DMS53 (cell line): ENCODE measurements at places on chromosomes 13 and 19.

DNA sequence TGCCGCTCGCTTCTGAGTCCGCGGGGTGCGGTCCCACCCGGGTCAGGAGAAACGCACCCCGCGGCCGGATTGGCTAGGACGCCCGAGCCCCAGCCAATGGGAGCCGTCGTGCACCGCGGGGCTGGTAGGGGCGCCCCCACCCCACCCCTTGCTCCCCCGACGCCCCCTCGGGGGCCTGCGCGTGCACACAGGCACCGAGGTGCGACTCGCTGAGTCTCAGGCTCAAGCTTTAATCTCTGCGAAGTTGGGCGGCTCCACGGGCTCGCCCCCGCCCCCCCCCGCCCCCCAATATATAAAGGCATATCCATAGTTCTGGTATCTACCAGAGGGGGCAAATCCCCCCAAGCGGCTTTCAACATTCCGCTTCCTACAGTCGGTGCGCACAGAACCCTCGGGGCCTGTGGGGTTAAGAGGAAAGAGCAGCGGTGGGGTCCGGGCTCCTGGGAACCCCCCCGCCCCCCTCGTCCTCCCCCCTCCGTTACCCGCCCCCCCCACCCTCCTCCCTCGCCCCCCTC, at the start of gene COX6B2:
Gene COX6B2 (minus strand): TSS at position 22 of the 515 bp plus-strand sequence. CDS start 198 bp downstream, outside the sequence.
- DNase-seq: no peak

GRCh38 chr13:20415694-20416107, 110.0 kb downstream of the CRYL1 start:
- no peak for DNase-seq

DNA sequence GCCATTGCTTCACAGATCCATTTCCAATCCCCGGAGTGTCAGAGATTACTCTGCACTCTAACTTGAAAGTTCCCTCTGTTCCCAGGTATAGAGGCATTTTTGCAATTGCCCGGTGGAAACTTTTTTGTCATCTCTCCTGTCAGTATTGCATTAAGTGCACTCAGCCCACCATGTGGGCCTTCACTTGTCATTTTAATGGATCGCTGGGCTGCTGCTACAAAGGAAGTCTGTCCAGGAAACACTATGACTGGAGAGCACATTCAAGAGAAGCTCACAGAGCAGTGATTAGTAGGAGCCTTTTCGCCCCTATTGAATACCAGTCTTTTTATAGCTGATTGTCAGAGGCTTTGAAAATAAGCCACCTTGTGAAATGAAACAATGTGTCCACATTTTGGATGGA, 180.9 kb downstream of the B3GLCT start:
- no peak for DNase-seq

DNA sequence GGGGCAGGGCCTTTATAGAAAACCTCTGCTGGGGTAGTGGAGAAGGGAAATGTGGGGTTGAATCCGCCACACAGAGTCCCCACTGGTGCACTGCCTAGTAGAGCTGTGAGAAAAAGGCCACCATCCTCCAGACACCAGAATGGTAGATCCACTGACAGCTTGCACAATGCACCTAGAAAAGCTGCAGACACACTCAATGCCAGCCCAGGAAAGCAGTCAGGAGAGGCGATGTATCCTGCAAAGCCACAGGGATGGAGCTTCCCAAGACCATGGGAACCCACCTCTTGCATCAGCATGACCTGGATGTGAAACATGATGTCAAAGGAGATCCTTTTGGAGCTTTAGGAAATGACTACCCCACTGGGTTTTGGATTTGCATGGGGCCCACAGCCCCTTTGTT, 958.0 kb upstream of the MIR17HG start:
- DNase-seq: no peak

- DNase-seq: peak; percentile 82
Observed at GRCh38 chr13:27792393-27793218, at the start of gene GSX1. GSX1 (plus strand) TSS chr13:27792483; CDS start chr13:27792691, 208 bp downstream.

DNA sequence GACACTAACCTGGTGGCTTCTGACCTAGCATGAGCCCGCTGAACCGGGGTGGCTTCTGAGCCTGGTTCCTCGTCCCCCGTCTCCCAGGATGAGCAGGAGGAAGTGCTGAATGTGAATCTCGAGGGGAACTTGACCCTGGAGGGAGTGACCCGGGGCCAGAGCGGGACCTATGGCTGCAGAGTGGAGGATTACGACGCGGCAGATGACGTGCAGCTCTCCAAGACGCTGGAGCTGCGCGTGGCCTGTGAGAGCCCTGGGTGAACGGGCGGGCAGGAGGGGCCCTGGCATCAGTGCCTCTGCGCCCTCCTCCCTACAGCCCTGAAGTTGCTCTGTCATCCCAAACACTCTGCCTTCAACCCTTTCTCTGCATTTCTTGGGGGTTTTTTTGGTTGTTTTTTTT, 5.6 kb downstream of the BCAM start:
- DNase-seq: no peak

- no peak for DNase-seq
Observed at GRCh38 chr13:28558567-28558966, 63.6 kb upstream of the FLT1 start.

GRCh38 chr13:43346427-43346826, 323.0 kb downstream of the DNAJC15 start:
- DNase-seq: no peak

GRCh38 chr19:43337737-43338136, 15.7 kb upstream of the CD177 start:
- peak; percentile 60 for DNase-seq

- peak; percentile 37 for DNase-seq
Observed at GRCh38 chr13:27981006-27981708, 7.3 kb downstream of the URAD start.

GRCh38 chr13:31274390-31274789, 74.6 kb downstream of the B3GLCT start:
- no peak for DNase-seq

GRCh38 chr19:19460761-19461265, 54.5 kb downstream of the TSSK6 start:
- no peak for DNase-seq
